ENCODE measurements at places on chromosomes 7 and 10. TPM values are rescaled to one million over a fixed set of nuclear protein-coding genes. Genes with fewer than 3 reads are reported as not detected.
A peak's percentile ranks its signal among the peaks of the same experiment; 100 is the strongest.

MMP21 gene
- total RNA-seq = not detected

IGF2BP3 gene
- 80.7 TPM for total RNA-seq

SFXN3 gene
- 27.4 TPM for total RNA-seq

ECHDC3 gene
- total RNA-seq = 45.2 TPM

GRCh38 chr10:106795619-106796018, 368.9 kb downstream of the SORCS1 start:
- DNase-seq = peak; percentile 2

Measured in MG63 (cell line).